ENCODE measurements at places on chromosomes 11 and 22. TPM values are rescaled to one million over a fixed set of nuclear protein-coding genes. Genes with fewer than 3 reads are reported as not detected.

GRCh38 chr11:126049159-126049558 lies 13.5 kb downstream of the CDON start:
- DNase-seq: no peak

The ACER3 gene
- total RNA-seq: 32.0 TPM

GRCh38 chr22:30994960-30995359 lies 25.9 kb downstream of the TUG1 start:
- DNase-seq: no peak

DNA sequence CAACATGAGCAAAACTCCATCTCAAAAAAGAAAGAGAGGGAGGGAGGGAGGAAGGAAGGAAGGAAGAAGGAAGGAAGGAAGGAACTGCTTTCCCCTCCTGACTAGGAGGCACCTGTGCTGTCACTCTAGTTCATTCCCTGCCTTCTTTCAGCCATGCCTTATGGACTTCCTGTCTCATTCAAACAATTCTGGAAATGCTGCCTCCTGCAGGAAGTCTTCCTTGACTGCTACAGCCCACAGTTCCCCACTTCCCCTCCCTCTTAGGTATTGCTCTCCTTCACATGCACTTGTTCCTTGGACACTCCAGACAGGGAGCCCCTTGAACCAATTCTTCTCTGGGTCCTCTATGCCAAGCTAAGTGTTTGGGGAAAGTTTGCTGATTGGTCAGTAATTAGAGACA lies 31.6 kb upstream of the WNT11 start:
- no peak for DNase-seq

The SYCE3 gene
- not detected for total RNA-seq

DNA sequence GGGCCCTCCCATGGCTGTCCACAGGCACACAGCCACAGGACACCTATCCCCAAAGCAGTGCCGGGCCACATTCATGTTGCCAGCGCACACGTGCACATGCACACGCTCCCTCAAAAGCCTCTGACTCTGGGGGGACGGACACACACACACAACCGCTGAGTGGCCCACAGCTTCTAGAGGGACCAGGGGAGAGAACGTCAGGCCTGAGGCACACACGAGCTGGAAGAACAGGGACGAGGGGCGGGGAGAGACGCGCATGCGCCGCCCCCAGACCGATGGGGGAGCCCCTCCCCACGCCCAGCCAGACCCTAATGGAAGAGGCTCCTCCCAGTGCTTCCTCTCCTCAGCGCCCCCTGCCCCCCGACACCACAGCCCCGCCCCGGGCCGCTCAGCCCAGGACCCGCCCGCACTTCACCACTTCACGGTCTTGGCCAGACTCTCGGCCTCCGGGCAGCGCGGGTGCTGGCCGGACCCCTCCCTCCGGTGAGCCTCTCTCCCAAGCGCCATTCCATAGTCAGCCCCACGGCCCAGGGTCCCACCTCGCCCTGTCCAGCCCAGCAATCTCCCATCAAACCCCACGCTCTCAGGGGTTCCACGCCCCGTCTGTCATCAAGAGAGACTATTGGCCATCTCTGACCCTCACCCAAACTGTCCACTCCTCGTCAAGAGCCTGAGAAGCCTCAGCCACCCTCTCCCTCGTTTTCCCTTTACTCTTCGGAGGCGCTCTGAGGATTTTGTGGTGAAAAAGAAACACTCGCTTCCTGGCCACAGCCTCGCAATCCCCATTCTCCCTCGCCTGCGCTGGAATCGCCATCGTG lies 11.7 kb downstream of the NRXN2 start:
- no peak for DNase-seq

GRCh38 chr11:10454878-10455631 lies at the start of gene AMPD3:
AMPD3 (plus strand) TSS chr11:10455264; CDS start chr11:10461520, 6,256 bp downstream.
- DNase-seq: peak; percentile 81

The OR51E1 gene
- not detected for total RNA-seq

The FGF19 gene
- total RNA-seq: not detected

DNA sequence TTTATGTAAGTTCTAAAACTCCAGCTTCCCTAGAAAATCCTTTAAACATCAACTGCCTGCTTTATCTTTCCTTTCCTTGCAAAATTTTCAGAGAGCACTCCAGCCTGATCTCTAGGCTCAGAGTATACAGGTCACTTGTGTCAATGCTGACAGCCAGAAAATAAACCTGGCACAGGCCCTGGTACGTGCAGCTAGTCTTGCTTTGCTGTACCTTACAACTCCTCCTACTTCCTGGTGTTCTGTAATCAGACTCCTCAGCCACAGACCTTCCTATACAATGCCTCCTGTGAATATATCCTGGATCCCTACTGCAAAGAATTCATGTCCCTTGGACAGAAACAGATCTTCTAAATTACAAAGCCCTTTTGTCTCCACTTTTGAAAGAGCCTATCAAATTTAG lies 24.2 kb upstream of the TMEM123 start:
- no peak for DNase-seq

GRCh38 chr22:21758091-21758864 lies 22.7 kb upstream of the YPEL1 start:
- DNase-seq: peak; percentile 51

DNA sequence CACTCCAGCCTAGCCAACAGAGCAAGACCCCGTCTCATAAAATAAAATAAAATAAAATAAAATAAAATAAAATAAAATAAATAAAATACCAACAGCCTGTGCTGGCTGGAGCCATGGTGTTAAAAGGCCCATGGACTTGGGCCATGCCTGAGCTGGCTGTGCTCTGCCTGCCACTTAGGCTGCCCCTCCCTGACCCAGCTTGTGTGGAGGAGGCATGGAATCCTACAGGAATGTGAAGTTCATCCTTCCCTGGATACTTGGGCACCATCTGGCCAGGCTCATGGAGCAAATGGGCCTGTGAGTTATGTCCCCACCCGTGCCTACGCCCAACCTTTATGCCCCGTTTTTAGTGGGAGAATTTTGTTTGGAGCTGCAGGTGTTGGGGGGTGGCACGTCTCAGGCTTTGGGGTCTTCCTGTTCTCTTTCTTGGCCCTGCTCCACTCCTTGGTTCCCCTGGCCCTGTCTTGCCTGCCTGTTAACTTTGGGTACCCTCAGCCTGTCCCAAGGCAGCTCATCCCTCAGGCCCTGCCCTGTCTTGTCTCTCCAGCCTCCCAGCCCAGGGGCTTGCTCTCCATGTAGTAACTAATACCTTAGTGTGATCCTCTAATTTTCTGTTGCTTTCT lies 51.3 kb downstream of the BCR start:
- DNase-seq: peak; percentile 42

DNA sequence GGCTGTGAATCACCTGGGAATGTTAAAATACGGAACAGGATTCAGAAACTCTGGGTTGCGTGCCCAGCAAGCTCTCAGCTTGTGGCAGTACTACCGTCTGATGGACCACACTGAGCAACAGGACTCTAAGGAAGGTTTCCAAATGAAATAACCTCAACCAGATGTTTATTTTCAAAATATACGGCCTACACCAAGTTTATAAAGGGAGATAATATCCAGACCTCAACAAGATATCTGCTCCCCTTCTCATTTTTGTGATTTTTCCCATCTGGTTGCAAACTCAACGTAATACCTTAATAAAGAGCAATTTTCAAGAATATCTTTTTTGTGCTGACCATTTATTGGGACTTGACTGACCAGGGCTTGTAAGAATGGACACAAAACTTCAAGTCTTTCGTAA lies 49.4 kb downstream of the SLC25A17 start:
- DNase-seq: no peak
